Stimulated activated CD8-positive, alpha-beta memory T cell treated with anti-CD3 and anti-CD28 coated beads, Interleukin-2, amount 100 ng/mL, for 1 hour (primary cell): ENCODE measurements at places on chromosomes 1 and 21.

DNA sequence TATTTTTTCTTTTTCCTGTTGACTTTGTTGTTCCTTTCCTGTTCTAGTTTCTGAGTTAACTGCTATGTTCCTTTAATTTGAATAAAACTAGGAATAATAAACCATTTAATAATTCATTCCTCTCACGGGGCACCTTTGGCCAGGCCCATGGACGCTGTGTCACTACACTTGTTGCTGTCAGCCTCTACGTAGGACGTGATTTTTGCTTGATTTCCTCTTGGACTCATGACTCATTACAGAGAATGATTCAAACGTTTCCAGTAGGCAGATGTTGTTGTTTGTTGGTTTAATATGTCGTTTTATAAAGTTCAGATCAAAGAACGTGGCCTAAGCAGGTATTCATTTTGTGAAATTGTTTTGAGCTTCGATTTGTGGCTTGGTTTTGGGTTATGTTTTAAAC lies 9.1 kb upstream of the SLC19A1 start:
- DNase-seq, result no peak

DNA sequence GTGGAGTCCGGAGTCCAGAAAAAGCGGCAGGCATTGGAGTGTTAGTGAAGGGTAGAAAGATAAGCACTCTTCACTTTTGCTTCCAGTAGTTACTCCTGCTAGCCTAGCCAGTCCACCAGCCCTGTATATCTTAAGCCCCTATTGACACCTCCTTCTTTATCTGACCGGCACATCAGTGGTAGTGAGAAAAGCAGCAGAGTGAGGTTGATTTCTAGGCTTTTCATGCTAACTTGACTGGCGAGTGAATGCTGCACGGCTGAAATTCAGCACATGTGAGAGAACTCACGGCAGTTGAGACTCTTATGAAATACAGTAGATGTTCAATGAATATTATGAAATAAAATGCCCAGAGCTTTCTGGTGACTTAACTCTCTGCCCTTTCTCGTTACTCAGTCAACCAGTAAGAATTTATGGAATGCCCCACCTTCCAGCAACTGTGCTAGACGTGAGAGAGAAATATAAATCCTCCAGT lies 128.2 kb downstream of the CACHD1 start:
- DNase-seq, result no peak

- no peak for DNase-seq
These were observed 5.1 kb downstream of the LMNA start for GRCh38 chr1:156119503-156120209.

GRCh38 chr1:48055876-48056764 lies 58.9 kb upstream of the TRABD2B start:
- DNase-seq, result no peak

- DNase-seq, result no peak
These were observed 10.7 kb downstream of the CLCNKA start for GRCh38 chr1:16032388-16033102.

GRCh38 chr21:25589887-25590286 lies 17.4 kb downstream of the MRPL39 start:
- no peak for DNase-seq

DNA sequence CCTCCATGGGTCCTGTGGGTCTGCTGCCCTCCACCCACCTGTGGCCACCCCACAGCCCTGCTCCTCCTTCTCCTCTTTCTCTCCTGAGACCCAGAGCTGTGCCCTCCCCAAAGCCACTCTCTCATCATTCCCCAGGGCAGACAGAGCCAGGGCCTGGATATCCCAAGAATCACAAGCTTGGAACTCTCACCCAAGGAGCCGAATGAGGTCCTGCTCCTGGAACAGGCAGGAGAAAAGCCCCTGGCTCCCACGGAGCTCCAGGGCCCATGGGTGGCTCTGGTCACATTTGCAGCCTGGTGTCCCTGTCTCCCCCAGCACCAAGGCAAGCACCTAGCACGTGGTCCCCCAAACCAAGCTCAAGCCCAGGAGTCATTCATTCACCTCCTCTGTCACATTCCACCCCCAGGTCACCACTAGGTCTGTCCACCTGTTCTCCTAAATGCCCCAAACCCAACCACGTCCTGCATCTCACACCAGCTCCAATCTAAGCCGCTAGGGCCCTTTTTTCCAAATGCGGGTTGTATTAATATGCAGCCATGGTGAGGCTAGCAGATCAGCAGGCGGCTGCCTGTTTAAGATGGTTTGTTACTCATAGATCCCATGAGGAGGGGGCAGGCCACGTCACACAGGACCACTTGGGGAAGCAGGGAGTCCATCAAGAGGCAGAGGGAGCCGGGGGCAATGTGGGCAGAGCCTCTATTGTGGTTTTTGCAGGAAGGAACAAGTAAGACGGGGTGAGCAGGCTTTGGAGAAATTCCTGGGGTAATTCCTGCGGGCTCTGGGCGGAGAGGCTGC lies 215.5 kb upstream of the VAMP3 start:
- DNase-seq, result no peak
